ENCODE measurements at places on chromosomes 4 and X.

GRCh38 chr4:37279894-37280592 is 35.5 kb downstream of the NWD2 start:
- no peak for DNase-seq

DNA sequence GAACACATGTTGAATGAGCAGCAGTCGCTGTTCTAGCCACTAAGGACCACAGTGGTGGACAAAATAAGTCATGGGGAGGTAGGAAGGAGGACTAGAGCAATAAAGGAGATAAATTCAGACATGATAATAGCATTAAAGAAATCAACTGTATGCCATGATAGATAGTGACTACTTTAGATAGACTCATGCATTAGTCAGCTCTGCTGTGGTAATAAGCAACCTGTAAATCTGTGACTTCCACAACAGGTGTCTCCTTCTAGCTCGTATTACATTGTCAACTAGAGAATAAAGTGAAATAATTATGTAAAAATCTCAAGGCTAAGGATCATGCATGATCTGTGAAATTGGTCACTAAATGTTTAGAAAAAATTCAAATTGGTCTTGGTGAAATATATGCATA is 77.9 kb downstream of the WWC2 start:
- DNase-seq, result no peak

DNA sequence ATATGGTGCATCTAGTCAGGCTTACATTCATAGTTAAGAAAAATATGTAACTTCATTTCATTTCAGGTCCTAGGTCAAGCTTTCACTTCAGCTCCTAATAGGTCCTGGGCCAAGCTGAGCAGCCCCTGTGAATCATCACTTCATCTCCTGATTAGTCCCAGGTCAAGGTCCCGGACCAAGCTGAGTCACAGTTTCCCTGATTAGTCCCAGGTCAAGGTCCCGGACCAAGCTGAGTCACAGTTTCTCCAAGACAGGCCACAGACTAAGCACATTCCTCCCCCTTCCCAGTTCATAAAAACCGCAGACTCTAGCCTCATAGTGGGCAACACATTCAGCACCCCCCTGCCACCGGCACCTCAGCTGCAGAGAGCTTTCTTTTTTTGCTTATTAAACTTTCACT is 1331.8 kb downstream of the PCDH19 start:
- DNase-seq, result no peak

- DNase-seq, result no peak
Observed at GRCh38 chr4:128916832-128917231, 107.3 kb downstream of the JADE1 start.

DNA sequence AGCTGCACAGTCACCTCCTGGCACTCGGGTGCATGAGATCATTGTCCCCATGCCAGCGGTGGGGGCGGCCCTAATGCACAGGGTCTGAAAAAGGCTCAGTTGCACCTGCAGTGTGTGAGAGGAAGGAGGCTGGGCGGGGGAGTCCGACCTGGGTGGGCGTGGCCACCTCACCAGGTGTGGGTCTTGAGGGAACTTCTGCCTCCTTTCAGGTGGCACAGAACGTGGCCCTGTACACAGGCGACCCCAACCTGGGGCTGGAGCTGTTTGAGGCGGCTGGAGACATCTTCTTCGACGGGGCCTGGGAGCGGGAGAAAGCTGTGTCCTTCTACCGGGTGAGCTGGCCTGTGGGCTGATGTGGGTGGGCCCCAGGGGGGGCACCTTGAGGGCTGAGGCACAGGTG is 34.3 kb upstream of the HTRA3 start:
- no peak for DNase-seq

- no peak for DNase-seq
Observed at GRCh38 chrX:13215729-13216128, 104.1 kb downstream of the ATXN3L start.

DNA sequence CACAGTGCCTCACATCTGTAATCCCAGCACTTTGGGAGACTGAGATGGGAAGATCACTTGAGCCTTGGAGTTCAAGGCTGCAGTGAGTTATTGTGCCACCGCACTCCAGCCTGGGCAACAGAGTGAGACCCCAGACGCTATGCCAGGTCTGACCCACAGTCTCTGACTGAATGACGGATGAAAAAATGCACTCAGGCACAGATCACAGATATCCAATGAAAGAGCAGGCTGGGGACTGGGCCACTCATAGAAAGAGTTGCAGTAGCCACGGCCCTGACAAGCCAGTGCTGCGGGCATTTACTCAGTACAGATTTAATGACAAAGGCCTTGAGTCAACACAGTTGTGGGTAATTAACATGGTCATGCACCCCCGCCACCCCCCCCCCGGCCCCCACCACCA is 22.7 kb downstream of the NUDT6 start:
- no peak for DNase-seq

DNA sequence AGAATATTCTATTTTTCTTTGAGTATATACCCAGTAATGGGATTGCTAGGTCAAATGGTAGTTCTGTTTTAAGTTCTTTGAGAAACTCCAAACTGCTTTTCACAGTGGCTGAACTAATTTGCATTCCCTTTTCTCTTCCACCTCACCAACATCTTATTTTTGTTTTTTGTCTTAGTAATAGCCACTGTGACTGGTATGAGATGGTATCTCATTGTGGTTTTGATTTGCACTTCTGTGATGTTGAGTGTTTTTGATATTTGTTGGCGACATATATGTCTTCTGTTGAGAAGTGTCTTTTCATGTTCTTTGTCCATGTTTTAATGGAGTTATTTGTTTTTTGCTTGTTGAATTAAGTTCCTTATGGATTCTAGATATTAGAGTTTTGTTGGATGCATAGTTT is 24.4 kb downstream of the AIMP1 start:
- no peak for DNase-seq

DNA sequence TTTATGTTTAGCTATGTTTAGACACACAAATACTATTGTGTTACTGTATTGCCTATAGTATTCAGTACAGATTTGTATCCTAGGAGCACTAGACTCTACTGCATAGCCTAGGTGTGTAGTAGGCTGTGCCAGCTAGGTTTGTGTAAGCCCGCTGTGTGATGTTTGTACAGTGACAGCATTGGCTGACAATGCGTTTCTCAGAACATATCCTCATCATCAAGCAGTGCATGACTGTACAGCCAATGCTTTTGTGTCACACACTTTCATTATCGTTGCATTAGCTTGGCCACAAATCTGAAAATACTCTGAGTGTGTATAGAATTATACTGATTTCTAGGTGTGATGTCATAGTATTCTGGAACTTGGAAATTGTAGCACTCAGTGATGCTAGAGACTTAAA is 63.4 kb downstream of the CLDN34 start:
- no peak for DNase-seq

DNA sequence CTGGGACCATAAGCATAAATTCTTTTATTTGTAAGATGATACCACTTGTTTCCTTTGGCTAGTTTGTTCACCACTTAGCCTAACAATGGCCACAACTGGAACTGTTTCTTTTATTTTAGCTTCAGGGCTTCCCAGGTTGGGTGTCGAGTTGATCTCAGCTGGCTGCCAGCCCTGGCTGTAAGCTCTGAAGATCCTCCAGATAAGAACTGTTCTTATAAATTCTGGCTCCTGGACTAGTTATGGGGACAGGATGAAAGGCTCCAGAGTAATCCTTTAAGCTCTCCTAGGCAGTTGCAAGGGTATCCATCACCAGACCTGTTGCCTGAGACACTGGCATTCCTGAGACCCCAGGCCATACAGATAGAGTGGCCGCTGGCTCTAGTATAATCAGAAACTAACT is 129.4 kb upstream of the ACSL4 start:
- no peak for DNase-seq

GRCh38 chr4:104022226-104022625 is 302.4 kb upstream of the TACR3 start:
- DNase-seq, result no peak

DNA sequence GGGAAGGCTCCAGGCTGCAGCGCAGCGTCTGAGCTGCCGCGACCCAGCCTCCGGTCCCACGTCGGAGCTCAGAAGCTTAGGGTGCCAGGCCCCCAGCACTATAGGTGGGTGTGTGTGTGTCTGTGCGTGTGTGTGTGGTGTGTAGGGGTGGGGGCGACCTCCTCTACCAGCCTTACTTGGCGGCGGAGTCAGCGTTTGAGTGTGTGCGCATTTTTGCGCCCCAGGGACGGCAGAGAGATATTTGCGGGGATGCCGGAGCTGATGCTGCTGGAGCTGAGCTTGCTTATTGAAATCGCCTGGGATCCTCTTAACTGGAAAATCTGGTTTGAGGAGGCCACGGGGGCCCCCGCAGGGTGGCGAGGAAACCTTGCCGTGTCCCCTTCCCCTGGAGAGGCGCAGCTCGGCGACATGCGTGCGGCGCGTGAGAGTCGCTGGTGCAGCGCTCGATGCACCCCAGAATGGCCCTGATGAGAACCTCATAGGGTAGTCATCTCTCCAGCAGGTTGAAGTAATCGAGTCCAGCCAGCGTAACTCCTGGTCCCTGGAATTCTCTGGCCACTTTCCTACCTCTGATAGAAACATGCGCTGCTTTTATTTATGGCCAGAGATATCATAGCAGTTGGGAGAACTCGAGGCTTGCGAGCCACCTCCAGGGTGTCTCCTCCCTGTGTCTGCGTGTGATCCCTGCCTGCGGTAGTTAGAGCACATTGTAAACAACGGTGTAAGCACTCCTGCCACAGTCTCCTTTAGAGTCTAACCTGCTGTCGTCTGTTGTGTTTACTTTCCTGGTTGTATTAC is 2.7 kb downstream of the ADGRL3 start:
- DNase-seq, result no peak

DNA sequence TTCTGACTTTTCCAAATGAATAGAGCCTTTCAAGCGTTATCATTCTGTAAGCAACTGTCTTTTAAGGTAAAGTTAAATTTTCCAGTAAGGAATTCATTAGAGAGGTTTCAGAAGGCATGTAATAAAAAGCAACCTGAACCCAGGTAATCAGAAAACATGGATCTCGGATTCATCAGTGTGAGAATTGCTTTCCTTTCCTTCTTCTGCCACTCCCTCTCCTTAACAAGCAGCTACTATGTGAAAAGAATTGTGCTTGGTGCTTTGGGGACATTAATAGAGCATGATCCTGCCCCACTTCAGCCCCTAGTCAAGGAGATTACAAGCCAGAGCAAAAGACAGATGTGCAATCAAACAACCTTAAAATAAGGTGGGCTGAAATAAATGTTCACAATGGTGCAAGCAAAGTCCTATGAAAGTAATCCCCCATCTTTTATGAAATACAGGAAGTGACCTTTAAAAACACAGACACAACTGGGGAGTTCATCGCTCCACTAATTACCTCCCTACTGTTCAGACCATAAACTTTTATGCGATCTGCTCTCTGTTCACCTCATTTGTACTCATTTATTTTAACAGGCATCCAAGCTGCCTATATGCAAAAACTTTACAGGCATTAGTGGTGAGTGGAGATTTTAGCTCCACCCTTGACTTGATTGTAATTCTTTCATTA is 122.9 kb upstream of the RASGEF1B start:
- DNase-seq, result no peak

- DNase-seq, result peak; percentile 24
Observed at GRCh38 chr4:155543126-155543765, 123.4 kb upstream of the GUCY1A1 start.

DNA sequence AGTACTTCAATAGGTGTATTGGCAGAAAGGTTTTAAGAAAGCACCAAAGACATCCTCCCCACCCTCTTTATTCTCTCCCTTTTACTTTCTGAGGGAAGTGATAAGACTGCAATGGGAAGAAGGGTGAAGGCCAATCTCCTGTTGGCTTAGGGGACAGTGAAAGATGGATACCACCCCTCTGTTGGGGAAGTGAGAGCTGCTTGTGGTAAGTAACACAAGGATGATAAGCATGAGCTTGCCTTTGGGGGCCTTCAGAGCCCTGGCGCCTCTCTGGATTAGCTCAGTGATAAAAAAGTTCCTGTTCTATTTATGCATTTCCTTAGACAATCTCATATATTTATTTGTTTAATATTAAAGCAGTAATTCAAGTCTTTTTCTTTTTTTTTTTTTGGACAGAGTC is 5.2 kb upstream of the KLF8 start:
- DNase-seq, result no peak

DNA sequence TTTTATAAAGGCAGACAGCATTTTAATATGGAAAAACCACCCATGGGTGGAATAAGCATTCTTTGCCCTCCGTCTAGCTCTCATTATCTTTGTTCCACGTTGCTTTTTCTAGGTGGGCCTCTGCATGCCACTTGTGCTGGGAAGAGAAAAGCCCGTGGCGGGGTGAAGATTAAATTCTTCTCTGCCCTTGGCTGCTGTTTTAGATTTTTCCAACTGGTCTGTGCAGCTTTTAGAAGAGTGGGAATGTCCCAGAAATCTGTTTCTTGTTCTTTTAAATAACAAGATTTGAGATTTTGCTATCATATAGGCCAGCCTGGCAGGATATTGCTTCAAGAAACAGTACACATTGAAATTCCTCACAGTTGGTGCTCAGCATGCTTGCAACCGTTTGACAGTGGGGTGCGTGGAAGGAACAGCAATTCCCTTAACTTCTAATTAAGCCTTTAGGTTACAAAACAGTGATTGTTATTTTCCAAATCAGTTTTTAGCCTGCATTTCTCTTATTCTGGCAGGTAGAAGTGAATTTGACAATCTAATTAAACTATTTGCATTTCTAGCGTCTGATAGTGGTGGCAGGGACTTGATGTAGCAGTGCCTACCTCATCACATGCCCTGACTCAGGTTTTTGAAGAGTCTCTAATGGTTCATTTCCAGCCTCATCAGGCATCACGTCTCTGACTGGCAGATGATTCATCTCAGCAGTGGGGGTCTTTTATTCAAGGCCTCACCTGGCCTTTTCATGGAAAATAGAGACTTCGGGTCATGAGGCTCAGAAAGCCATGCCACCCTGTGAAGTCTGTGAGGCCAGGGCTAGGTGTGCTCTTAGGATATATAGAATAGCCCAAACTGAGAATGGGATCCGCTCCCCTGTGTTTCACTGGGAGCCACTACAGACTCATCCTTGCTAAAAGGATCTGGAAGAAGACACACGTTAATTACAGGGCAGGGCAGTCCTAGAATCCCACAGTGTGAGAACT is 50.8 kb downstream of the PPEF1 start:
- no peak for DNase-seq

- no peak for DNase-seq
Observed at GRCh38 chr4:110905367-110905766, 282.5 kb upstream of the PITX2 start.

DNA sequence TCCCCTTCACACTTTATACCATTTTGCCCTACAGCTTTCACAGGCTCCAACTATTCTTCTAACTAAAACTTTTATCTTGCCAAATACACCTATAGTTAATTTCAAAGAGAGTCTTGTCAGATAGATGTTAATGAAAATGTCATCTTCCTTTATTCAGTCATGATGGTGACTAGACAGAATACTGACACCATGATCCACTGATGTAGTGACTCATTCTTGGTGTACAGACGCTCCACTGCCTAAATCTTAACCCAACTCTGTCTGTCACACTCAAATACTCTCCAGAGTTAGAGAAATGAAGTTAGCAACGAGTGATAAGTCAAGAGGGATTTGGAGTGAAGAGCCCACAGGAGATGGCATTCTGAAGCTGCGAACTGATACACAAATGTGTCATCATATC is 32.1 kb upstream of the HDAC8 start:
- DNase-seq, result no peak

GRCh38 chr4:2786152-2786671 is 6.7 kb upstream of the SH3BP2 start:
- no peak for DNase-seq

GRCh38 chr4:177582992-177583391 is 140.8 kb upstream of the AGA start:
- no peak for DNase-seq

All from fibroblast of skin of left biceps (primary cell).